ENCODE measurements at places on chromosomes 6 and 20.

- DNase-seq = no peak
Observed at GRCh38 chr6:140966676-140967075, 1166.0 kb upstream of the GJE1 start.

DNA sequence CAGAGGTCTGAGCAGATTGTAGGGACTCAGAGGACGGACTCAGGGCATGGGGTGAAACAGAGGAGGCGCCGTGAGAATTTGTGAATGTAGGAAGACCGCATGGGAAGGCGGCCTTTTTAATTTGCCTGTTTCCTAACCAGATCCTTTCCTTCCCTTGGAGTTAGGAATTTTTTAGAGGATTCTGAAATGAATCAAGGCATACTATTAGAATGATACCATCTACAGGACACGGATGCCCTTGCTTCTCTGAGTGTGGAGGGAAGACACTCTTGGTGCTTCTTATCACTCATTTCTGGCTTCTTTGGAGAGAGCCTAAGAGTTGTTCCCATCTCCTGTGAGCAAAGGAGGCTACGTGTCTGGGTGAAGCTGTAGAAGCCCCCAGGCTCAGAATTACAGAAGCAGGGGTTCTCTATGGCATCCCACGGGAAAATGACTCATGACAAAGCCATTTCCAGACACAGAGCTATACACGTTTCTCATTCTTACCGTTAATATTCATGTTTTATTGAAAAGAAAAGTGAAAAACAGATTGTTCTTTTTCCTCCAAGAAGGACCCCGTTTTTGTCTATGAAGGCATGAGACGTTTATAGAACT is 148.5 kb downstream of the EDN3 start:
- no peak for DNase-seq

DNA sequence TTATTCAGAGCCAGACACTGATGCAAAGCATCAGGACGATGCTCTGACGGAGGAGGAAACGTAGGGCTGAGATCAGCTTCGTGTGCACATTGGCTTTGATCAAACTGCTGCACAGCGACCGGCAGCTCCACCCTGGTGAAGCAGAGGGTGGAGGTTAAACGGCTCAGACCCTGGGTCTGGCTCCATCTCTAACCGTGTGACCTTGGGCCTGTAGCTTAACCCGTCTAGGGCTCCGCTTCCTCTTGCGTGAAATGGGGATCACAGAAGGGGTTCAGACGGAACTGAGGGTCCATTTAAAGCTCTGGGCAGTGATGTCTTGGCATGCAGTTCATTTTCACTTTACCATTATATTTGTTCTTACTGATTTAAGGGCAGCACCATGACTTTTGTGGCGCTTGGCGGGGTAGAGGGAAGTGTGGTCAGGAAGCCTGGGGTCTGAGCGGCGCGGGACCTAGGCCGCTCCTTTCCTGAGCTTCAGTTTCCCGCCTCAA is 644 bp downstream of the RBL1 start:
- peak; percentile 22 for DNase-seq

DNA sequence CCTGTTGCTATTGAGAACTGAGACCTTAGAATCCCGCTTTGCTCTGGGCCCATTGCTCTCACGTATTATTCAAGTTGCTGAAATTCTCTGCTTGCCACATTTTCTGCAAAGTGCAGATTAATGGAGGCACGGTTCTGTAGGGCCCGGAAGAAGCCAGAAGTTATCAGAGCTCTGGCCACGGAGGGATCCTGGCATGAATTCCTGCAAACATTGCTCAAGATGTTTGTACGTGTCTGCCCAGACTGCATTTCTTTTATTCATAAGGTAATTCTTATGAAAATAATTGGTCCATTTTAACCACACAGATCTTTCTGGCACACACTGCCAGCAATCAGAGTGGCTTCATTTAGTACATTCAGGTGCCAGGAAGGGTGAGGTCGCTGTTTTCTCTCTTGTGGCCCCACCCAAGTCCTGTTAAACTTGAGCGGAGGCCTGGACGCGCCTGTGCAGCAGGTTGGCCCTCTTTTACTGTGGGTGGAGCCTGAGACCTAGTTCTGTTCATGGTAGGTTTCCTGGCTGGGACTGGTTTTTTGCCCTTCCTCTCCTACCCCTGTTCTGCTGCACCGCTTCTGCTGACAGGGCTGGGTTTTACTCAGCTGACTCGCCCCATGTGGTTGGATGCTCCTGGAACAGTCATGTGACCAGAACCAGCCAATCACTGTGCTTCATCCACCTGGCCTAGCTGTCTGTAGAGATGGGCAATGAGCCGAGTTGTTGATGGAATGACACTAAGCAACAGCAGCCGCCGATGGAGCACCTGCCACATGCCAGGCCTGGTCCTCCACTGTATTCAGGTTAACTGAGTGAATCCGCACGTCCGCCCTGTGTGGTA is 230.2 kb downstream of the CDH4 start:
- DNase-seq = no peak

GRCh38 chr20:11553603-11554002 is 364.1 kb upstream of the BTBD3 start:
- no peak for DNase-seq

- DNase-seq = no peak
Observed at GRCh38 chr6:116667623-116668022, 943 bp downstream of the ZUP1 start.

- DNase-seq = no peak
Observed at GRCh38 chr6:153103319-153103655, 27.8 kb downstream of the RGS17 start.

- DNase-seq = no peak
Observed at GRCh38 chr20:11200423-11200822, 526.6 kb upstream of the JAG1 start.

DNA sequence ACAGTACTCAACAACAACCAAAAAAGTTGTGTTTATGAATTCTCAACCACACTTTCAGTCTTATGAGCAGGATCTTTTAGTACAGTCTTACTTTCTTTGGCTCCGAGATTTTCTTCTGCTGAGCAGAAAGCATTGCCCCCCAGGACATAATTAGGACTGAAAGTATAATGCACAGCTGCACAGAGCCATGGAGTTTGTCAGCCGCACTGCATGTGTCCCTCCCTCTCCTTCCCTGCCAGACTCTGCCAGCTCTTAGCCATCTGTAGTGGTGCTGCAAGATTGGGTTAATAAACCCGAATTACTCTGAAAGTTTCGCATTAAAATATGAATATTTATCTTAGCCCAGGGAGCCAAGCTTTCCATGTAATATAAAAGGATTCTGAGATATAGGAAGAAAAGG is 179.6 kb upstream of the PTCHD4 start:
- no peak for DNase-seq

DNA sequence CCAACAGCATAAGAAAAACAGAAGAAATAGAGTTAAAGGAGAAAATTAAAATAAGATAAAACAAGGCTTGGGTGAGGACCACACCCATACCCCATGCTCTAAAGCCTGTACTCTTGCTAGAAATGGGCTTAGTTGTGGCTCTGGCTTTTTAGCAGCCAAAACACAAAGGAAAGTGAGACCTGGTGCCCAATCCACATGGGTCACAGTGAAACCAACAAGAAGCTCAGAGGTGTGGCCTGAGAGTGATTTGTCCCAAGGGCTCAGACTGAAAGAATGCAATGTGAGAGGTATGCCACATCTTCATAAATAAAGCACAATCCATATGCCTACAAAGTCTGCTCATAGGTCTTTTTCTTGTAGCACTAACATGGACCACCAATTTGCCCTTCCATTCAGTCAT is 21.1 kb downstream of the HM13 start:
- no peak for DNase-seq
